ENCODE measurements at places on chromosomes 7 and 10. TPM values are rescaled to one million over a fixed set of nuclear protein-coding genes. Genes with fewer than 3 reads are reported as not detected.

RRP12 gene
- 51.9 TPM for total RNA-seq

GRCh38 chr10:67110286-67110685 is 184.4 kb downstream of the LRRTM3 start:
- no peak for DNase-seq

CYP2C19 gene
- total RNA-seq: not detected

- DNase-seq: no peak
Observed at GRCh38 chr7:130381468-130382312, 1.4 kb downstream of the CPA1 start.

NUTM2E gene
- 0.16 TPM for total RNA-seq

HMX3 gene
- total RNA-seq: not detected

GRCh38 chr10:46223064-46223480 is 63.7 kb upstream of the ANTXRL start:
- no peak for DNase-seq

- no peak for DNase-seq
Observed at GRCh38 chr10:19756919-19757318, 59.3 kb upstream of the PLXDC2 start.

GRCh38 chr10:8596929-8597472 is 542.5 kb downstream of the GATA3 start:
- no peak for DNase-seq

GRCh38 chr7:18509481-18509880 is 13.9 kb downstream of the HDAC9 start:
- DNase-seq: no peak

DNA sequence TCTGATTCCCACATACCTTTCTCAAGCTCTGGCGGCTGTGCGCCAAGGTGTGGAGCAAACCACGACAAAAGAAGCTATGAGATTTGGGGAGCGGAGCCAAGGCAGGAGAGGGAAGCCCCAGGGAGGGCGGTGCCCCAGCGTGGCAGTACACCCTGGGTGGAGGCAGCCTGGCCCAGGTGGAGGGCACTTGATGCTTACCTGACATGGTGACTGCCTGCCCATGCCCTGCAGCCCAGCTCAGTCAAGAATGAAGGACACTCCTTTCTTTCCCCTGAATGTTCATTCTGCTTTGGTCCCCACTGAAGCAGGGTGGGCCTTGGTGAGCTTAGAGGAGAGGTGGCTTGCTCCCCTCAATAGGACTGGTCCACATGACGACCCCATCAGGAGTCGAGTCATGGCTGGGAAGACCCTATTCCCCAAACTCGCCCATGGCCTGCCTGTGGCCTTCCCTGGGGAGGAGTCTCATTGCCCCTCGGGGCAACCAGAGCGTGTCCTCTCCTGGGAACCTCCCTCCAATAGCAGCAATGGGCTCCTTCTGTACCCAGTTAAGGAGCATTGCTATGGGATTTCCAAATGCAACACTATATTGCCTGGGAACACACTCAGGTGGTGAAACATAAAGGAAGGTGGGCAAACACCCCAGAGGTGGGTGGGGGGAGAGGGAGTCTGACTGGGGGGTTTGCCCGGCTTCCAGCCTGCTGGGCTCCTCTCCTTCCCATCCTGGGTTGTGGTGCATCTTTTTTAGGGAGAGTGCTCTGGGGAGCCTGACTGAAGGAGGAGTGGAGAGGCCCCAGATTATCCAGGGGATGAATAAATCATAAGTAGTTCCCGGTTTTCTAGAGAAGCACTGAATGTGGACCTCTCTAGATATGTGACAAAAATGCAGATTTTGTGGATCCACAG is 22.7 kb downstream of the RAMP3 start:
- DNase-seq: no peak

DNA sequence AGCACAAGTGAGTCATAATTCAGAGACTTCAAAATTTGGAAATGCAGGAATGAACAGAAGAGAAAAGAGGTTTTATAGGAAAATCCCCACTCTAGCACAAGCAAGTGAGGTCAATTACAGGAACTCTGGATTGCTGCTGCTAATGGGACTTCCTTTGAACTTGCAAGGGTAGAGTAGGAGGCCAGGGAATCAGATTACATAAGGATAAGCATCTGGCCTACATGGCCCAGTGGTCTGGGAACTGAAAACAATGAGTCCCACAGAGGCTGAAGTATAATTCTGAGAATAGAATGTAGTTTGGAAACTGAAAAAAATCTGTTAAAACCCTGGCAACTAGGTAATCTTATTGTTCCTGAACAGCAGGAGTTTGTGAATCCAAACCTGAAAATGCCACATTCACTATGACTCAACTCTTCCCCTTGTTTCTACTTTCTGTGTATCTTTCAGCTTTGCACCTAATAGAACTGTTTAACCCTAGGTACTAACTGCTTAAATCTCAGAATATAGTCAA is 66.5 kb downstream of the CTNNA3 start:
- DNase-seq: no peak

STK32C gene
- total RNA-seq: 10.8 TPM

CLEC2L gene
- not detected for total RNA-seq

DNA sequence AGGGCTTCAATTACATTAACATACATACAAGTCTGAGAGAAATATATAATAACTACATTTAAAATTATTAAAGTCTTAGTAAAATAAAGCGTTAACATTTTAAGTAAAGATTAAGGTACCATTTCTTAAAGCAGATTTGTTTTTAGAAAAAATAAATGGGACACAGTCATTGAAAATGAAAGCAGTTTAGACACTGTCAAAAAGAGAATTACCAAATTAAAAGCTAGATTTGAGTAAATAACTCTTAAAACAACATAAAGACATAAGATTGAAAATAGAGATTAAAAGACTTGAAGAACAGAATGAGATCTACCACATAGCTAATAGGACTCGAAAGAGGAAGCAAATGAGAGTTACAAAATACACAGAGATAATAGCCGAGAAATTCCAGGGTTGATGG is 562.2 kb upstream of the FOXK1 start:
- DNase-seq: no peak

DNA sequence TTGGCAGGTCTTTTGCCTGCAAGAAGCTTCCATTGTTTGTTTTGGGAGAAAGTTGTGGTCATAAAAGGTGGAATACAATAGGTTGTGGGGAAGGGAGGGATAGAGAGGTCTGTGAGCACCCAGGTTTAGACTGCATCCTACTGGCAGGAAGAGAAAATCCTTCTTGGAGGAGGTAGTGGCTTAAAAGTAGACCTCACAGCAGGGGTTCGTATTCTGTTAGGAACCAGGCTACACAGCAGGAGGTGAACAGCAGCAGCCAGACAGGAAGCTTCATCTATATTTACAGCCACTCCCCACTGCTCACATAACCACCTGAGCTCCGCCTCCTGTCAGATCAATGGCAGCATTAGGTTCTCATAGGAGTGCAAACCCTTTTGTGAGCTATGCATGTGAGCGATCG is 245.3 kb downstream of the NSUN6 start:
- no peak for DNase-seq

DNA sequence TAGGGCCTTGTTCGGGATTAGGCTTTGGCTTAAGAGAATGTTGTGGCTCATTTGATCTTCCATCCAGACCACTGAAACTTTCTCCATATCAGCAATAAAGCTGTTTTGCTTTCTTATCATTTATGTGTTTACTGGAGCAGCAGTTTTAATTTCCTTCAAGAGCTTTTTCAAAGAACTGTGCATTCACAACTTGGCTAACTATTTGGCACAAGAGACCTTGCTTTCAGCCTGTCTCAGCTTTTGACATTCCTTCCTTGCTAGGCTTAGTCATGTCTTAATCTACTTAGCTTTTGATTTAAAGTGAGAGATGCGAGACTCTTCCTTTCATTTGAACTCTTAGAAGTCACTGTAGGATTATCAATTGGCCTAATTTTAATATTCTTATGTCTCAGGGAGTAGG is 19.1 kb upstream of the AKR1B1 start:
- DNase-seq: no peak

- DNase-seq: no peak
Observed at GRCh38 chr10:21432266-21432665, 93.2 kb downstream of the SKIDA1 start.

GRCh38 chr10:46520941-46521340 is 35.5 kb downstream of the GPRIN2 start:
- peak; percentile 41 for DNase-seq

GRCh38 chr7:47153058-47153457 is 428.9 kb downstream of the TNS3 start:
- DNase-seq: no peak

- DNase-seq: no peak
Observed at GRCh38 chr7:95682913-95683312, 86.6 kb upstream of the PDK4 start.

DNA sequence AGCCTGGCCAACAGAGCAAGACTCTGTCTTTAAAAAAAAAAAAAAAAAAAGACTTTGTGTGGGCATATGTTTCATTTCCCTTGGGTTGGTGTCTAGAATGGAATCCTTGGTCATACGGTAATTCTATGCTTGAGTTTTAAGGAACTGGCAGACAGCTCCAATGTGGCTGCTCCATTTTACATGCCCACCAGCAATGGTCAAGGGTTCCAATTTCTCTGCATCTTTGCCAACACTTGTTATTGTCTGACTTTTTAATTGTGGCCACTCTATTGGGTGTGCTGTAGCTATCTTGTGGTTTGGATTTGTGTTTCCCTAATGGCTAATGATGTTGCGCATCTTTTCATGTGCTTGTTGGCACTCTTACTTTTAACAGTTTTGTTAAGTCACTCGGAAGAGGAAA is 57.6 kb downstream of the BRI3 start:
- DNase-seq: no peak

PDGFA gene
- 31.5 TPM for total RNA-seq

DNA sequence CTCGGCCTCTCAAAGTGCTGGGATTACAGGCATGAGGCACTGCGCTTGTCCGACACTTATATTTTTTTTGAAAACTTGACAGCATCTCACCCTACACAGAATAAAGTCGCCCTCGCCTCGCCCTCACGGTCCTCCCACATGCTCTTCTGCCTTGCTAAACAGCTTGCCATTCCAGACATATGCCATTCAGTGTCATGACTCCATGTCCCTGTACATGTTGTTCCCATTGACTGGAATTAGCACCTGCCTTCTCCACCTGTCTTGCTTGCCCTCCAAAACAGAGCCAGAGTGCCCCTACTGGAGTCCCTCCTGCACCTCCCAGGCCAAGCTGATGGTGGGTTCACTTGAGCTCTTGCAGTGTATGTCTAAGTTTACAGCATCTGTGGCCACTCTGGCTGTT is 6.2 kb downstream of the NIPSNAP2 start:
- DNase-seq: no peak

GRCh38 chr7:107953924-107954303 is 49.0 kb downstream of the LAMB1 start:
- DNase-seq: no peak

DNA sequence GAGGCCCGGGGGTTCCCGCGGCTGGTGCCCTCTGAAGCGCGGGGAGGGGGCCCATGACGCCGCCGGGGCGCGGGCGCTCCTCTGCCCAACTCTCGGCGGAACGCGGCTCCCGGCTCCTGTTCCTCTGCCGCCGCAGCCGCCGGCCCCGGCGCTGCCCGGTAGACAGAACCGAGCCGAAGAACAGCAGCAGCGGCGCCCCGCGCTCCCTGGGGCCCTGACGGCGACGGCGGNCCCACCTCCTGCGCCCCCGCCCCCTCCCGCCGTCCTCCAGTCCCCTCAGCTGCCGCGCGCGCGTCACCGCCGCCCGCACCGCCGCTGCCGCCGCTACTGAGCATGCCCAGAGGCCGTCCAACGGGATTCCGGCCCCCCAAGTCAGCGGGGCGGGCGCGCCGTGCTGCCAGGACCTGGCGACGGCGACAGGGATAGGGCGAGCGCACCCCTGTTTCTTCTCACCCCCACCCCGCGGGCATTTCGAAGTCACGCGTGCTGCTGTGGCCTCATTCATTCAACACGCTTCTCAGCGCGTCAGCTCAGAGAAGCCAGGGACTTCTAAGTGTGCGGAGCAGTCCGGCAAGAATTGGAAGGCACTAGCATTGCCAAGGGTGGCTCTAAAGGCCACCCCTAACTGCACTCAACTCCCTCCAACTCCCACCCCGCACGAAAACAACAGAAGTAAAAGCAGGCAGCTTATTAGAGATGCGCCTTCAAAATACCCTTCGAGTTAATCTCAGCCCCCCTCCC is at the start of gene IPMK:
IPMK (minus strand) TSS at position 182 of the 741 bp plus-strand sequence. CDS start 283 bp downstream, outside the sequence.
- DNase-seq: peak; percentile 93

DNA sequence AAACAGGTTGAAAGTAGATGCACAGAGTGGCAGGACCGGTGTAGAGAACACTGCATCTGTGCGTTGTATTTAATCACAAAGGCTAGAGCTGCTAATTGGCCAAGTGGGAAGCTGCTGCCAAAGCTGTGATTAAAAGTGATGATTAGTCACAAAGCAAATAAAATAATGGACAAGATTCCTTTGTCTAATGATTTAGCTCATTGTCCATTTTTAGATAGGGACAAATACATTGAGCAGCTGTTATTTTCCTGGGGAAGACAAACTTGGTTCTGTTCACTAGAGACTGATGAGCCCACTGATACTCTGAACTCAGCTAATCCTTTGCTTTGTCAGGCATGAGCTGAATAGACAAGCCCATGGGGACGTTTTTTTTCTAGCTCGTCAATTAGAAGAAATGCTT is 19.7 kb downstream of the UBE3C start:
- DNase-seq: no peak

TRIM73 gene
- total RNA-seq: 6.5 TPM

- DNase-seq: no peak
Observed at GRCh38 chr7:84614821-84615501, 420.4 kb upstream of the SEMA3A start.

GRCh38 chr7:142883571-142884285 is 1.8 kb downstream of the TRPV6 start:
- peak; percentile 24 for DNase-seq

GRCh38 chr10:21614000-21614399 is 80.0 kb downstream of the MLLT10 start:
- DNase-seq: no peak

DNA sequence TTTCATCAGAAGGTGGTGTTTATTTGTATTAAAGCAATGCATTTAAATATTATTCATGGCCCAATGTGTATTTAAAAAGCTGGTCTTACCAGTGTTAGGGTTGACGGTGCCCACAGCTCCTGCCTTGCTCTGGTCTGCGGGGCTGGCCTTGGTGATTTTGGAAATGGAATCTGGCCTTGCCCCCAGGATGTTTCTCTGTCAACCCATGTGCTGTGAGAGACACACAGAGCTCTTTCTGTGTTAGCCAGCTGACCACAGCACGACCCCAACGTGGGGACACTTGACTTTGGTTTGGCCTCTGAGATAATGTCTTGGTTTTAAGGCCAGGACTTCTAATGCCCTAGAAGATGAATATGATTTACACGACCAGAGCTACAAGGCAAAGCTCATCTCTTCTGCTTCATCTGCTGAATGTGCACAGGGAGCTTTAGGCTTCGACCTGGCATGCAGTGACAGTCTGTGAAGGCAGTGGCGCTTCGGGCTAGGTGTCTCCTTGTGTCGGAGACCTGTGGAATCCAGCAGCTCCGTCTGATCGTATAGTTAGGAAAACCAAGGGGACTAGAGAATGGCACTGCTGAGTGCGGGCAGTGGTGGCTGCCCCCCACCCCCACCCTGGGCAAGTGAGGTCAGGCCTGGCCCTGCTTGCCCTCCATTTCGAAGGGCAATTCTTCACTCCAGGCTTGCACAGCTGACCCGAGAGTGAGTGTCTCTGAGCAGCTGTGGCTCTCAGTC is 246.1 kb downstream of the EBF3 start:
- DNase-seq: no peak

- no peak for DNase-seq
Observed at GRCh38 chr10:29569795-29570194, 65.0 kb downstream of the SVIL start.

GIMAP1 gene
- total RNA-seq: 3.5 TPM

All from ureter (tissue), 1 donor.